Activated CD4-positive, alpha-beta T cell treated with anti-CD3 and anti-CD28 coated beads for 1 hour (primary cell): ENCODE measurements at places on chromosomes 2 and 18.

GRCh38 chr18:10659594-10659993 is 133.8 kb downstream of the NAPG start:
- no peak for DNase-seq

- no peak for DNase-seq
Observed at GRCh38 chr2:204913854-204914464, 368.7 kb downstream of the PARD3B start.

DNA sequence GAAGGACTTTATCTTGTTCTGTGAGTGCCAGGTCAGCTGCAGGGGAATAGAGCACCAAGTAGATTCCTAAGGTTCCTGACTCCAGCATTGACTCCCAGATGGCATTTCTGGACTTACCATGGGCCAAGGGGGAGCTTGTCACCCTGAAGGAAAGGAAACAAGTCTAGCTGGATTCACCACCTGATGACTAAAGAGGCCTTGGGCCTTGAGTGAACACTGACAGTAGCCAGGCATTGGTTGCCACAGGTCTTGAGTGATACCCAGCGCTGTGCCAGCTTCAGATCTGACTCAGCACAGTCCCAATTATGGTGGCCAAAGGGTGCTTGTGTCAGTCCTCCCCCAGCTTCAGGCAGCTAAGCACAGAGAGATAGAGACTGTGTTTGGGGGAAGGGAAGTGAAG is 40.1 kb upstream of the CAPN13 start:
- no peak for DNase-seq

DNA sequence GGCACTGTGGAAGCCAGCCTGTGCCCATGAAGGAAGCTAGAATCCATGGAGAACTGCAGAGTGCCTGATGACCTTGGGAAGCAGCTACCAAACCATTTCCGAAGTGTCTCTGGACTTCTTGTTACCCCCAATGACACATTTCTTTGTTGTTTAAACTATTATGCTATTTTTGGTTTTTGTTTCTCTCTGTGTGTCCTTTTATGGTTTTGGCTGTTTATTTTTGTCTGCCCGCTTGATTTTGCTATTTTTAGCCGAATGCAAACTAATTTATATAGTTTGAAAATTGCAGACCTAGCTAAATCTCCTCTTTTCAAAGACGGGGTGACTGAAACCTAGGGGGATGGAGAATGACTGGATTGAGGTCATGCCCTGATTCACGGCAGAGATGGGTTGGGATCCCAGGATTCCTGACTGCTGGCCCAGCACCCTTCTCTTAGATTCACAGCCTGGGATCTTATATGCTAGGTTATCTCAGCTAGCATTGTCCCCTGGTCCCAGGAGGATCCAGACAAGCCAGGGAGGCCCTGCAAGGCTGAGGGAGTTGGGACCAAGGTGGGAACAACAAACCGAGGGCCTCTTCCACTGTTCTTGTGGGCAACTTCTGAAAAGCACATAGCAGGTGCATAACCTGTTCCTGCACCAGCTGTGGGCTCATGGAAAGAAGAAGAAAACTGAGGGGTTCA is 116.3 kb upstream of the HAAO start:
- DNase-seq, result no peak

- DNase-seq, result no peak
Observed at GRCh38 chr18:12430137-12430990, 22.6 kb downstream of the PRELID3A start.

DNA sequence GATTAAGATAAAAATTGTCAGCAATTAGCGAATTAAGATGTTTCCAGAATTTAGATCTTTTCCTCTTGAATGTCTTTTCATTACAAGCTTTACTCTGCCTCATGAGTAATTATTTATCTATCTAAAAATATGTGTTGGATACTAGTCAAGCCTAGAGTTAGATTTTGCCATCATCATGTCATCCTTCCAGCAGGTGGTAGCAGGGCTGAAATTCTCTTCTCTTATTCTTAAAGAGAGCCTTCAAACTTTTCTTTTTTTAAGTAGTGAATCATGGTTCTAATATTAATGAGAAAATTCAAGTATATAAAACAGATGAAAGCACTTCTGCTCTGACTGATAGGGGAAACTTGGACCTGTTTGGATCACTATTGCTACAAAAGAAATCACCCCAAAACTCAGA is 240.7 kb upstream of the EPAS1 start:
- DNase-seq, result no peak

DNA sequence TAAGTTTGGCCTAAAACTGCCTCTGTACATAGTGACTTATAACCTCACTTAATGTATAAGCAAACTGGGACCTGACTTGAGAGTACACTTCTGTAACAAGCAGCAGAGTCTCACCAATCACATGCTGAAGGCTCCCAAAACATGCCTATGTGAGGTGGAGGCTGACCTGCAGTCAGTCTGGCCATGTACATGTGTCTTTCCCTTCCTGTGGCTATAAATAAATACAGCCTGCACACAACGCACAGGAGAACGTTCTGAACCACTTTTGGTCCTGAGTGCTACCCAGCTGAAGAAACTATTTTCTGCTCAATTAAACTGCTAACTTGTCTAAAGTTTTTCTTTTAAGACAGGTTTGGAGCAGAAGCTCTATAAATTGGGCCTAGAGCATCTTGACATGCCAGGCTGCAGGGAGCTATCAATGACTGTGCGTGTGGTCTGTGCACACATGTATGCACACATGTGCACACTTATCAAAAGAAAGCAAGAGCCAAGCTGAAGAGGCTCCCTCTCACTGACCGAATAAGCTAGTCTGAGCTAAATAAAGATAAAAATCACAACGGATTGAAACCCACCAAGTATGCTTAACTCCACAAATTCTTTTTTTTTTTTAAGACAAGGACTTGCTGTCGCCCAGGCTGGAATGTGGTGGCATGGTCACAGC is 15.0 kb downstream of the RNASEH1 start:
- no peak for DNase-seq

- DNase-seq, result no peak
Observed at GRCh38 chr2:1438972-1439371, 25.7 kb downstream of the TPO start.

GRCh38 chr2:206452242-206452641 is 8.9 kb downstream of the ADAM23 start:
- DNase-seq, result no peak

- DNase-seq, result no peak
Observed at GRCh38 chr2:232537499-232537898, 2.0 kb upstream of the CHRNG start.

DNA sequence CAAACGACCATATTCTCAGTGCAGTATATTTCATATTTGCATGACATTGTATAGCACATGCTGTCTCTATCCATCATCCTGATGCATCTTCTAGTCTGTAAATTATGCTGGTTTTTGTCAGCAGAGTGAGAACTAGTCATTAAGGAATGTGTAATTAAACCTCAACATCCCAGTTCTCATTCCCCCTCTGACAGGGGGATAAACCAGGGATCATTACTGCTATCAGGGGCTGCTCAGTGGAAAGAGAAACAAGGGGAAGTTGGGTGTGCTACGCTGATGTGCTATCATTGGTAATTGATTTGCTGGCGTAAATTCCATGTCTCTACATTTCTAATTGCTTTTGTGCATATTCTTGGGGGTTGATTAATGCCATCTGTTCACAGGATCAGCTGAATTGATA is 7.7 kb downstream of the CNTNAP5 start:
- DNase-seq, result no peak

- no peak for DNase-seq
Observed at GRCh38 chr2:76980067-76980787, 541.9 kb downstream of the LRRTM4 start.

DNA sequence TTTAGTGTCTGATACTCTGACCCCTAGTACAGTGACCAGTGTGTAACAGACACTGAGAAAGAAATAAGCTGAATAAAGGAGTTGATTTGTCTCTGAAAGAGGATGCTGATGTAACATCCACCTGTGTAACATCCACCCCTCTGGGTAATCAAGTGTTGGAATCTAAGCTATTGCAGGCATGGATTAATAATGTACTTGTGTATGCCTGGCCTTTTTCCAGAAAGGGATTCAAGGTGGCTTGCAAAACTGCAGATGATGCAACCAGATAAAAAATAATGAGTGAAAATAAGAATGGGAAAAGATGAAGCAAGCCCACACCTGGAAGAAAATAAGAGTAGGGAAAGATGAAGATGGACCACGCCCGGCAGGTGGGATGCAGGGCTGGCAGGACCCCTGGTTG is 48.2 kb upstream of the FOXI3 start:
- DNase-seq, result no peak

DNA sequence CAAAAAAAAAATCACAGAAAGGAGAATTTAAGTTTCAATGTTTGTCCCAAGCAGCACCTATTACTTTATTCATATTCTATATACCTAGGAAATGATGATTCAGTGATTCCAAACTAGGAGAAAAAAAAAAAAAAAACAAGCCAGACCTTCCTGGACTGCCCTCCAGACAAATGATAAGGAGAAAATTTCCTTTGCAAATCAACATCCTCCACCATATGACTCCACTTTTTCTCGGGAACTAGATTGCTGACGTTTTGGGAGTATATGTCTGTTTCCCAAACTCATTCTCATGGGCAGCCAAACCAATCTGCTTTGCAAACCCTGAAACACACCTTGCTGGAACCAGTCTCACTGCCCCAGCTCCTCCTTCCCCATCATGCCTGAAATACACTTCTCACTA is 16.8 kb downstream of the AP1S3 start:
- no peak for DNase-seq

GRCh38 chr2:8000870-8001269 is 681.0 kb upstream of the ID2 start:
- DNase-seq, result no peak

DNA sequence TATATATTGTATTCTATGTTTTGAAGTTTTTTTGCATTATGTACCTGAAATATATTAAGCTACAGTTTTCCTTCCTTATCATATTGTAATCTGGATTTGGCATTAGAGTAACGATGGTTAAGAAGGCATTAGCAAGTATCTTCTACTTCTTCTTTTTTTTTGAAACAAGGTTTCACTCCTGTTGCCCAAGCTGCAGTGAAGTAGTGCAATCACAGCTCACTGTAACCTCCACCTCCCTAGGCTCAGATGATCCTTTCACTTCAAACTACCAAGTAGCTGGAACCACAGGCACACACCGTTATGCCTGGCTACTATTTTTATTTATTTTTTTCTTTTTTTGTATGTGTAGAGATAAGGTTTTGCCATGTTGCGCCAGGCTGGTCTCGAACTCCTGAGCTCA is 201.1 kb downstream of the ZNF804A start:
- no peak for DNase-seq

DNA sequence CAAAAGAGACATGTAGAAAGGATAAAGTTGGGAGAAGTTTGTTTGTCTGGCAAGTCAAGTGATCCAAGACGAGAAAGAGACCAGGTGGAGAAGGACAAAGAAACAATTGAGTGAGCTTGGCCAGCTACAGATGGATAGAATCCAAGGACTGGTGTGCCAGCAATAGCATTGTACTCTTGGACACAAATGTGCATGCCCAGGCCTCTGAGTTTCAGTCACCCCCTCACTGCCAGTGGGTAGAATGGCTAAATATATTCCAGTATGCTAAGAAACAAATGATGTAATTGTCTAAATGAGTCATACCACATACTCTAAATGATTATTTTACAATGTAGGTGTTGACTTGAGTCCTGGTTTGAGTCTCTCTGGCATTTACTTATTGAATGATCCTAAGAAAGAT is 881.3 kb downstream of the LRRTM4 start:
- DNase-seq, result no peak

DNA sequence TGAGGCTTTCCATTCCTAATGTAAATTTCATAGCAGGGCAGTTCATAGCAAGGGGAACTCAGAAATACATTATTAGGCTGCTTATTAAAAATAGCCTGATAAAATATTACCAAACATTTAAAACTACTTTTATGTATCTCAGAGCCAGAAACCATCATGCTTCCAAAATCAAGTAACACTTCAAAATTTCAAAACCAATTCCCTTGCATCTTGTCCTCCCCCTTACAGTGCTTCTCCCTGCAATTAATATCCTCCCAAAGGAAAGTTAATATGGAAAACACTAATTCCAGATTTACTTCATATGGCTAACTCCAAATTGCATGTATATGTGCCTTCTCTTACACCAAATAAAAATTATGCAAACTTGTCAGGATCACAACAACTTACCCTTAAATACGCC is 6.6 kb downstream of the PLEKHH2 start:
- DNase-seq, result no peak

- no peak for DNase-seq
Observed at GRCh38 chr2:694906-695510, 17.8 kb upstream of the TMEM18 start.

DNA sequence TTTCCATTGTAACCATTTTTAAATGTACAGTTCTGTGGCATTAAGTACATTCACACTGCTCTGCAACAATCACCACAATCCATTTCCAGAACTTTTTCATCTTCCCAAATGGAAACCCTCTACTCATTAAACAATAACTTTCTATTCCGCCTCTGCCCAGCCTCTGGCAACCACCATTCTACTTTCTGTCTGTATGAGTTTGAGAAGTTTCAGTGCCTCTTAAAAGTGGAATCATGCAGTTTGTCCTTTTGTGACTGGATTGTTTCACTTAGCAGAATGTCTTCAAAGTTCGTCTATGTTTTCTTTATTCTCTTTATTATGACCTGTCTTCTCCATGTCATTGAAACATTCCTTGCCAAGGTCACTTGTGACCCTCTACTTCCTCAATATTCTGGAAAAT is 22.0 kb upstream of the PELI1 start:
- DNase-seq, result no peak

DNA sequence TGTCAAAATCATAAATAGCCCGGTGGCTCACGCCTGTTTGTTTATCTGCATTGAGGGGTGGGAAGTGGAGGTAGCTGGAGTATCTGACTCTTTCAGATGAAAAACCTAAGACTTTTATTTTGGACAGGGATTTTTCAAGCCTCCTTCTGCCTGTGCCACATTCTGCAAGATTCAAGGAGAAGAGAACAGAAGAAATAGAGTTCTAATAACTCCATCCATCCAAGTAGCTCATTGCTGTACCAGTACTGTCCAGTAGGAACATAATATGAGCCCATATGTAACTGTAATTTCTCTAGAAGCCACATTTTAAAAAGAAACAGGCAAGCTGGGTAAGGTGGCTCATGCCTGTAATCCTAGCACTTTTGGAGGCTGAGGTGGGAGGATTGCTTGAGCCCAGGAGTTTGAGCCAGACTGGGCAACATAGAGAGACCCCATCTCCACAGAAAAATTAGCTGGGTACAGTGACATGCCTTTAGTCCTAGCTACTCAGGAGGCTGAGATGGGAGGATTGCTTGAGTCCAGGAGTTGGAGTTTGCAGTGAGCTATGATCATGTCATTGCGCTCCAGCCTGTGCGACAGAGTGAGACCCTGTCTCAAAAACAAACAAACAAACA is 35.4 kb upstream of the NT5DC4 start:
- DNase-seq, result no peak

DNA sequence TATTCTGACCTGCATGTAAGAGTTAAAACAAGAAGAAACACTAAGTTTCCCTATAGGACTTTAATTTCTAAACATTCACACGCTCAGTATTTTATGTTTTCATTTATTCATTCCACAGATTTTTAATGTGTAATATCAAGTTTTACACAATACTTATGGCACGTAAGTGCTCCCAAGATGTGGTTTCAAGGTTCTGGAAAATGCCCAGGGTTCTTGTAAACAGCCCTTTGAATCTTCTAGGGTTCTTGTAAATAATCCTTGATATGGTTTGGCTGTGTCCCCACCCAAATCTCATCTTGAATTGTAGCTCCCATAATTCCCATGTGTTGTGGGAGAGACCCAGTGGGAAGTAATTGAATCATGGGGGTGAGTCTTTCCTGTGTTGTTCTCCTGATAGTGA is 383.0 kb downstream of the TXNL1 start:
- no peak for DNase-seq
